ENCODE measurements at places on chromosomes 11 and 22.

GRCh38 chr22:17968126-17968525 is 56.2 kb downstream of the MICAL3 start:
- DNase-seq: no peak

GRCh38 chr11:122424636-122425035 is 230.9 kb upstream of the UBASH3B start:
- DNase-seq: no peak

- DNase-seq: no peak
Measured at GRCh38 chr11:123206791-123207434, 11.9 kb upstream of the CLMP start.

DNA sequence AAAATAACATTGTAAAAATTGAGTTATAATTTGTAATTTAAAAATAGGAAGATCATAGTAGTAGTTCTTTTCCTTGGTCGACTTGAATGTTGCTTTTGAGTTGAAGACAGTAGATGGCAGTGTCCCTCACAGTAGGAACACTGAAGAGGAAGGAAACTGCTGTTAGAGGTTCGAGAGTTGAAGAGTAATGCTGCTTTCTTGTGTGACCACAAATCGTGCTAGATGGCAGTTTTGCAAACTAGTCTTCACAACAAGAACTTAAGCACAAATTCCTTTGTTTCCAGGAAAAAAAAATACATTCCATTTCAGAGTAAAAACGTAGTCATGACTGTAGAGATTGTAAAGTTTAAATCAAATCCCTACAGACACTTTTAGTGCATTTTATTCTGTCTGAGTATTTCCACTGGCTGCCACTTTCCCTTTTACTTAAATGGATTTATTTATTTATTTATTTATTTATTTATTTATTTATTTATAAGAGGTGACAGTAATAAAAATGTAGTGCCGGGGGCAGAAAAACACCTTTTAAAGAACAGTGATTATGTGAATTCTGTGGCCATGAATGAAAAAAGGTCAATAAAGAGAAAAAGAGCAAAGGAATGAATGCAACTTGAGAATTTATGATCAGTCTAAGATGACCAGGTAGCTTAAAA is 54.6 kb downstream of the SPECC1L start:
- DNase-seq: no peak
